ENCODE measurements at places on chromosomes 11 and 22.

DNA sequence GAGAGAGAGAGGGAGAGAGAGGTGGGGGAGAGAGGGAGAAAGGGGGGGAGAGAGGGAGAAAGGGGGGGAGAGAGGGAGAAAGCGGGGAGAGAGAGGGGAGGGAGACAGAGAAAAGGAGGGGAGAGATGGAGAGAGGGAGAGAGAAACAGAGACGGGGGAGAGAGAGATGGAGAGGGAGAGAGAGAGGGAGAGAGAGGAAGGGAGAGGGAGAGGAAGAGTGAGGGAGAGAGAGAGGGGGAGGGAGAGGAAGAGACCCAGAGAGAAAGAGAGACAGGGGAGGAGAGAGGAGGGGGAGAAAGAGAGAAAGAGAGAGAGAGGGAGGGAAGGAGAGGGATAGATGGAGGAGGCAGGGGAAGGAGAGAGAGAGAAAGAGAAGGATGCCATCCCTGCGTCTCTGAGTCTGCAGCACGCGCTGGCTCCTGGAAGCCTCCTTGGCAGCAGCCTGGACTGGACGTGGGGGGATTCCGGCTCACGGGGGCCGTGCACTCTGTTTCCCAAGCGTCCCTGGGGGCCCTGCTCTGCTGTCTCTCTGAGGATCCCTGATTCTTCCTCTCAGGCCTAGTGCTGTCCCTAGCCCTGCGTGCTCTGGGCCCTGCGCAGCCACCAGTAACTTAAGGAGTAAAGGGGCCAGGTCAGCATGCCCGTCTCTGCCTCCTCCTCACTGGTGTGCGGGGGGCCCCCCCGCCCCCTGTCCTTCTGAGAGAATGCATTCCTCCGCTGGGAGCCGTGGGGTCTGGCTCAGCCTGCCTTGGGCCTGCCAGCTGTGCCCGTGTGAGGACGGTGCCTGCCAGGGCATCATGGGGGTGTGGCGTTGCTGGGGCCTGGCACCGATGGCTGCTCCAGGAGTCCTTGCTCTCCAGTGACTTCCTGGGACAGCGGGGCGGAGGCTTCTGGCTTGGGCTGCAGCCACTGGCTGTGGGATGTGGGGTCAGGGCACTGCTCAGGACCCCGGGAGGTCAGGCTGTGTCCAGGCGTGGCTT, 429.5 kb downstream of the TBC1D22A start:
- DNase-seq: no peak

- DNase-seq: no peak
Observed at GRCh38 chr11:67308031-67308866, 4.9 kb downstream of the SSH3 start.

DNA sequence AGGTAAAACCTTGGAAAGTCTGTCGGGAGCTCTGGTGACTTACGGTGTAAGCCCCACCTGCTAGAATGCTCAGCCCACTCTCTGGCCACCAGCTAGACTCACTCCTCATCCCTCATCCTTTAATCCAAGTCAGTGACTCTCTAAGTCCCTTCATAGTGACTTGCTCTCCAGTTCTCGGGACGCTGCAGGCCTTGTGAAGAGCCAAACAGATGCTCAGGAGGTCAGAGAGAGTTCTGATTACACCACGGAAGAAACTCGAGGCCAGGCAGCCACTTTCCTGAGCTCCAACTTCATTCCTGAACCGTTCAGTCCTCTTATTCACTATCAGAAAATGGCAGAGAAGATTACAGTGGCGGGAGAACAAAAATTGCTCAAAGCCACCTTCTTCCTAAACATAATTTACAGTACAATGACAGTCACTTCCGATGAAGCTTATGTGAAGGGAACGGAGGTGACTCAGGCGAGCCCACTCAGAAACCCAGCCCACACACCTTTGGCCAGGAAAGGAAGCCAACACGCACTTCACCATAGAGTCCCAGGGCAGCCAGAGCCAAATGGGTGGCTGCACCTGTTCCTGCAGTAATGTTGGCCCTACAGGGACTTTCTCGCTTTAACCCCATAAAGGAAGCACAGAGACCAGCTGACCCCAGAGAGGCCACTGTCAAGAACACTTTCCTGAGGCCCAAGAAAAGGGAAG, 100.4 kb downstream of the GALNT18 start:
- no peak for DNase-seq

GRCh38 chr11:27040302-27041115, at the start of gene BBOX1:
TSS of gene BBOX1 (plus strand) at chr11:27040815. CDS start at chr11:27055431, 14,616 bp downstream.
- peak; percentile 5 for DNase-seq

DNA sequence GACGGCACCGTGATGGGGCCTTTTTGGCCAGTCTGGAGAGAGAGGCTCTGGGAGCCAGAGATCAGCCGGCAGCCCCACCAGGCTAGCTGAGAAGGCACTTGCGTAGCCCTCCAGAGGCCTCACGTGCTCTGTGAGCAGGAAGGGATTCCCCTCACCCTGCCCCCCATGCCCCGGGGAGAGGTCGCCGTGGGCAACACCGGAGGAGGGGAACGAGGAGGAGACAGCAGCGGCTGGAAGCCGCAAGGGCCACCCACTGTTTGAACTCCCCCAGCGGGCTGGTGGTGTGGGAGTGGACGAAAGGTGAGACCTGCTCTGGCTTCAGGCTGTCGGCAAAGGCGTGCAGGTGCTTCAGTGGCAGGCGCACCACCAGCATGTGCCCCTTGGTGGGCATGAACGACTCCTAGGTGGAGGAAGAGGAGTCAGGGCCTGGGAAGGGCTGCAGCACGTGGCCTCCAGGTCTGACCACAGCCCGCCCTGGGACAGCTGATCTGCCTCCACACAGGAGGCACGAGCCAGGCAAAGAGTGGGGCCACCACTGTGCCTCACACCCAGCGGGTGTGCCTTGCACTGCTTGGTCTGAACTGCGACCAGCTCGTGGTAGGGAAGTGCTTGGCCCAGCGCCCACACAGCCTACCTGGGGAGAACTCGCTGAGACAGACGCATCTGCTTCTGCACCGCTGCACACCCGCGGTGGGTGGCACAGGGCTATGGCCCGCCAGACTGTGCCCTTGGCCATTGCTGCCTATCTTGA, 99.9 kb downstream of the MED15 start:
- DNase-seq: peak; percentile 8

DNA sequence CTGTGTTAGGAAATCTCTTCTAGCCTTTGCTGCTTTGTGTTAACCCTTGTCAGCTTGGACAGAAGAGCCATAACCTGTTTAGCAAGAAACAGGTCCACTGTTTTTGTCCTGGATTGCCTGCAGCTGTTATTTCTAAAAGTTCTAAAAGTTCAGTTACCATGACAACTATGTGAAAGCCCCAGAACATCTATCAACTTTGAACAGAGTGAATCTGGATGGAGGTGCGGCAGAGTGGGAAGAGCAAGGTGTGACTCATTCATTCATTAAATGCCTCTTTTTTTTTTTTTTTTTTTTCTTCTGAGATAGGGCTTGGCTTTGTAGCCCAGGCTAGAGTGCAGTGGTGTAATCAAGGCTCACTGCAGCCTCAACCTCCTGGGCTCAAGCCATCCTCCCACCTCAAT, 50.5 kb downstream of the RBX1 start:
- DNase-seq: no peak

- no peak for DNase-seq
Observed at GRCh38 chr22:43567691-43568324, 156.0 kb downstream of the MPPED1 start.

GRCh38 chr11:134544095-134544815, 132.2 kb upstream of the B3GAT1 start:
- DNase-seq: no peak

DNA sequence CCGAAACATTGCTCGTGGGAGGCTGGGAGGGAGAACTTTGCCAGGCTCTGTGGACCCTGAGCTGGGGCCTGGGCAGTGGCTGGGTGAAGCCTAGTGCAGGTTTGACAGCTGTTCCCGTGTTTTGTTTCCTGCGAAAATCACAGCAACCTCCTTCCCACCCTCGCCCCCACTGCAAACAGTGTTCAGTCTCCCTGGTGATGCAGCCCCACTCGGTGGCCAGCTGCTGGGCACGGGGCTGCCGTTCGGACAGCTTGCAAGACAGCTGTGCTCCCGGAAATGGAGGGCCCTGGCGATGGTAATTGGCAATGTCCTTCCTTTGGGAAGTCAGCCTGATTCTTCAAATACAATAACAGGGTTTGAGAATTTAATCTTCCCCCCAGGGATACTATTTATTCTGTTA, 10.4 kb upstream of the GAL start:
- DNase-seq: no peak

DNA sequence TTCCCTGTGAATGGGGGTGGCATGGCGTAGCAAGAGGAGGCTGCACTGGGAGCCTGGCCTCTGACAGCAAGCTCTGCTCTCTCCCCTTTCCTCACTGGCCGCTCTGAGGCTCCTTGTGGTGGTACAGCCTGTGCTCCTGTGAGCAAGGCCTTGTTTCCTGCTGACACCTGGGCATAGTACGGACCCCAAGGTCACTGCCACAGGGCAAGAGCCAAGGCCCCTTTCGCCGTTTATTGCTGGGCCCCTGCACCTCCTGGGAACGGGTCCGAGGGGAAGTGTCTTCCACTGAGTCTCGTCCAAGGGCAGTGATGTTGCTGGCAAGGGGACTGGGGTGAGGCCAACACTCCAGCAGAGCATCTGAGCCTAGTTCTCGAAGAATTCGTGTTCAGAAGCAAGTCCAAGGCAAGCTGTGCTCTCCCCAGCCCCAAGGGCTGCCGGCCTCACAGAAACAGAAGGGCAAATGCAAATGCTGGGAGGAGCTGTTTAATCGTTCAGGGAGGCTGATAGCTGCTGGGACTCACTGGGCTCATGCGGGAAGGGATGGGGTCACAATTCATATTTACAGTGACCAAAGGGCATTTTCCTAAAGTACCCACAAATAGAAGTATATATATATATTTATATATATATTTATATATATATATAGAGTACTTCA, 15.9 kb upstream of the TTLL12 start:
- DNase-seq: no peak

GRCh38 chr22:40567106-40567505, 69.4 kb downstream of the MRTFA start:
- no peak for DNase-seq

GRCh38 chr11:84923489-84923888, 703.7 kb downstream of the DLG2 start:
- DNase-seq: no peak

DNA sequence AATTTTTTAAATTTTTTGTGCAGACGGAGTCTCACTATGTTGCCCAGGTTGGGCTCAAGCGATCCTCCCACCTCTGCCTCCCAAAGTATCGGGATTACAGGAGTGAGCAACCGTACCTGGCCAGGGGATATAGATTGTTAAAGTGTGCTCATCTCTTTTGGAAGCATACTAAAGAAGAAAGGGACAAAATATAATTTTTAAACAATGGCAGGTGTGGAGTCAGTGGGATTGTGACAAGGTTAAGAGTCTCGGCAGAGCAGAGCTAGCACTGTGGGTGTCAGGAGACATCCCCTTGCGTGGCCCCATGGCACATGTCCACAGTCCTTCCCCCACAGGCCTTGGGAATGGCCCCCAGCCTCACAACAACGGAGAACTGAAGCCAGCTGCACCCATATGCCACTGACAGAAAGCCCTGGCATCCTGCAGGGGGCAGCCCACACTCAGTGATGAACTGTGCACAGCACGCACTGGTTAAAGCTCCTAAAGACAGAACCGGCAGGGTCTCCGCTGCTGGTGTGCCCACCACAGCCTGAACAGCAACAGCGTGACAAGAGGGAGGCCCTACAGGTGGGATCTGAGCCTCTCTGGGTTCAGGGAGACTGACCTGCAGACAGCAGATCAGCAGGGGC, 29.9 kb downstream of the SERPIND1 start:
- DNase-seq: no peak

GRCh38 chr22:35894937-35895708, 133.5 kb downstream of the RBFOX2 start:
- DNase-seq: no peak

GRCh38 chr22:36816636-36817524, at the start of gene PVALB:
TSS of gene PVALB (minus strand) at chr22:36817035. CDS start at chr22:36817005, 30 bp downstream.
- no peak for DNase-seq

DNA sequence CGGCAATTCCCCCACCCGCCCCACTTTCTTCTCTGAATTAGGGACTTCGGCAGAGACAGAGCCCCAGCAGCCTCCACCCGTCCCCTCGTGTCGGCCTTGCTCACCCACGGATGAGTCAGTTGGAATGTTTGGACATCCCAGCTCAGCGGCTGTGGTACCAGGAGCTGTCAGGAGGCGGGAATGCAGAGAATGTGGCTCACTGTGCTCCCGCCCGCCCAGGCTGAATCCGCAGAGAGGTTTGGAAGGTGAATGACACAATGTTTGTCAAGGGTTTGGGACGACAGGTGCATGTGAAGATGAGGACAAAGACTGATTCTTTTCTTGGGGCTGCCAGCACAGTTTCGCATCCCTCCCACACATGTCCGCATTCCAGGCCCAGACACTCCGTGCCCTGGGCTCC, 39.6 kb downstream of the LIF start:
- DNase-seq: no peak

DNA sequence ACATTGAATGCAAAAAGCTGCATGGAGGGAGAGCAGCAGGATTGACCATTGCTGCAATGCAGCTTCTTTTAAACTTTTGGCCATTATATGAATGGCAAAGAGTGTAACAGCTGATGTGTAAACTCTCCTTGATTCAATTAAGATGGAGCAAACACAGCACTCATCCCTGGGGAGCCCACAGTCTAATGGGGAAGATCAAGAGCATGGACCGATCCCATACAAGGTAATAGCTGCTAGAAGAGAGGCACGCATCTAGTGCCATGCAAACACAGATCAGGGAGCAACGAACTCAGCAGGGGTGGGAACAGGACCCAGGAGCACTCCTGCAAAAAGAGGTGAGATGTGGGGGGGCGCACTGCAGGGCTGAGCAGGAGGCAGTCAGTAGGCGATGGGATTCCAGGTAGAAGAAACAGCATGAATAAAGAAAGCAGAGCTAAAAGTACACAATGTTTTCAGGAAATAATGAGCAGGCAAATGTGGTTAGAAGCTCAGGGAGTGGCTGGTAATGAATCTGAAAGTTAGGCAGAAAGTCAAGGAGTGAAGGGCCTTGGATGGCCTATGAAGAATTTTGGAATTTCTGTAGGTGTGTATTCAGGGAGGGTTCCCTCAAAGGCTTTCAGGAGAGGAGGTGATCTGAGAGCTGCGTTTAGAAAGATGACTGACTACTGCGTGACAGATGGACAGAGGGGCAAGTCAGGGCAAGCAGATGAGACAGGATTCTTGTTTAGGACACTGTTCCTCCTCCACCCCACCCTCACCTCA, 17.2 kb upstream of the BMAL1 start:
- peak; percentile 32 for DNase-seq

- DNase-seq: no peak
Observed at GRCh38 chr11:84853841-84854497, 773.2 kb downstream of the DLG2 start.

GRCh38 chr11:70778883-70779282, 380.6 kb downstream of the CTTN start:
- DNase-seq: no peak
